ENCODE measurements at places on chromosomes 5 and 9. TPM values are rescaled to one million over a fixed set of nuclear protein-coding genes. Genes with fewer than 3 reads are reported as not detected.

- no peak for DNase-seq
These were observed at the start of gene ADGRD2 for GRCh38 chr9:124450241-124450924. TSS of gene ADGRD2 (plus strand) at chr9:124450451. CDS start at chr9:124451667, 1,216 bp downstream.

GRCh38 chr5:93107805-93108520 is 473.1 kb downstream of the NR2F1-AS1 start:
- no peak for DNase-seq

GRCh38 chr9:5976674-5977397 is 38.6 kb downstream of the RANBP6 start:
- no peak for DNase-seq

DNA sequence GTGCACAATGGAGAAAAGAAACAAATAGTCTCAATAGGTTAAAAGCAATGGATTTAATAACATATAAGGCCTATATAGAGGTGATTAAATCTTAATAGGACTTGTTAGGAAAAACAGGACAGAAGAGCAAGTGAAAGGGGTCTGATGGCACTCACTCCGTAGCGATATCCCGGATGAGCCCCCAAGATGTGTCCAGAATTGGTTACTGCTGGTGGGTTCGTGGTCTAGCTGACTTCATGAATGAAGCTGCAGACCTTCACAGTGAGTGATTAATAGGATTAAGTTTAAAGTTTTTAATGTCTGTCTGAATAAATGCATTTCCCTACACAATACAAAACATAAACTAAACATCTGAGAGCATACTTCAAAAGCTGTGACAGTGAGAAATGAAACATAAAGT is 110.4 kb upstream of the FAM174A start:
- DNase-seq: no peak

The YTHDC2 gene
- total RNA-seq: 24.4 TPM

GRCh38 chr5:10329820-10330481 is 22.2 kb upstream of the CMBL start:
- DNase-seq: no peak

DNA sequence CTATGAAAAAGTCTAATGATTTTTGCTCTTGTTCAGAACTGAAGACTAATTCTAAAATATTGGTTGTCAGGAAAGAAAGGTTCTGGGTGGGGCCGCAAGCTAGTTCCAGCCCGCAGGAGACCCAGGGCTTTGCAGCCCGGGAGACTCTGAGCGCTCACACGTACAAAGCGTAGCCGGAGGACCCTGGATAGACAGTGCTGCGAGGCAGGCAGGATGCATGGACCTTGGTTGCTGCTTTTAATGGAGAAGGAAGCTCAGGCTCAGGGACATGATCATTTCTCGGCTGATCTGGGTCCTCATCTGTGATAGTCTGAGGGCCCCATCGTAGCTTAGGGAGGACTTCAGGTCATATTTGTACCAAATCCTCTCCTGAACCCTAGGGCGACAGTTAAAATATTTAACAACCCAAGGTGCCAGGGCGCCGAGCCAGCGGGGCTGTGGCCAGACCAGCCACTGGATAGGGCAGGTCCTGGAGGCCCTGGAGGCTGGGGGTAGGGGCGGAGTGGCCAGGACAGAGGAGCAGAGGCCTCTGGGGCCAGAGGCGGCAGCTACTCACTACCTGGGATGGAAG is 70.1 kb upstream of the UNC5A start:
- no peak for DNase-seq

GRCh38 chr5:132464156-132464939 is 26.2 kb downstream of the IRF1 start:
- DNase-seq: peak; percentile 68

GRCh38 chr5:155125551-155126095 is 112.1 kb downstream of the KIF4B start:
- no peak for DNase-seq

The PRSS3 gene
- total RNA-seq: not detected

DNA sequence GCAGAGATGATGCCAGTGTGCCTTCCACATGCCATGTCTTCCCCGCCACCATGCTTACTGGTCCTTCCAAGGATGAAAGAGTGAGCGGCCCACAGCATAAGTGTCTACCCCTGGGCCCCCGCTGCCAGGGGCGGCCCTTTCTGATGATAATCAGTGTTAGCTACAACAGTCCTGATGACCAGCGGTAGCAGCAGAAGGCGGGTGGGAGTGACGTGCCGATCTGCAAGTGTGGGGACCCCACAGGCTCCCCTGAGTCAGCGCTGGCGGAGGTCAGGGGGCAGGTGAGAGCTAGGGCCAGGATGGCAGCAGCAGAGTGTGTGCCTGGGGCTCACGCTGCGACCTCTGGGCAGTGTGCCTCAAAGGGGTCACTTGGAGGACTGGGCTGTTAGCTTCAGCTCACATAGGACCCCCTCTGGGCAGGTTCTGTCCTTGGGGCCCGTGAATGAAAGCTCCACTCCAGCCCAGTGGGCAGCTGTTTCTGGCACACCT is 80.4 kb downstream of the HMCN2 start:
- DNase-seq: no peak

- DNase-seq: no peak
These were observed 249.8 kb downstream of the NR2F1-AS1 start for GRCh38 chr5:93331241-93331640.

GRCh38 chr9:126799034-126799433 is 5.8 kb upstream of the ZBTB43 start:
- DNase-seq: no peak

DNA sequence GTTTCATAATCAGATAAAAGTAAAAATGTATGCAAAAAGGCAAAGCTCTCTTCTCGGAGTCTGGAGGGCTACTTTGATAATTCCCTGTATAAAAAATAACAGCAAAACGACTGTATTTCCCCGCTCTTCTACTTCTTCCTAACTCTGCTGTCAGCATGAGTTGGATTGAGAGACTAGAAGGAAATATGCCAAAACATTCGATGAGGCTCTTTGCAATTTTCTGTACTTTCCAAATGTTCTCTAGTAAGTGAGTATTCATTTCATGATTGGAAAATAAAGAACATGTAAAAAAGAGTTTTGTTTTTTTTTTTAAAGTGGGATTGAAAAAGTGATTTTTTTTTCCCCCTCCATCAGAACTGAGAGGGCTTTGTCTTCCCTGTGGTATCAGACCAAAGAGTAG is 677.5 kb downstream of the ACTL7B start:
- DNase-seq: no peak

DNA sequence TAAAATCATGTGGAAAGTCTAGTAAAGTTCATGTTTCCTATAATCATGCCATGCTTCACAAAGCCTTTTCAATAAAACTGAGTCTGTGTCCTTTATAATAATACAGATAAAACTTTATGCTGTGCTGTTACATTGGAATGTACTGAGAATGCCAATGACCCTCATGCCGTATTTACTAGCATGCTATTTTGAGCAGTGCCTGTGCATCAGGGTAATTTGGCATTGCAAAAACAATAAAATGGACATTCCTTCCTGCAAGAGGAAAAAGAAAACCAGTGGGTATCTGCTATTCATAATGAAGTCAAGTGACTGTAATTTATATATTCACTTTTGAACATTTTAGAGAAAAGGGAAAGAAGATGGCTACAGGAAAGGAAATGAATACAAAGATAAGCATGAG is 159.0 kb downstream of the PBX3 start:
- DNase-seq: no peak

DNA sequence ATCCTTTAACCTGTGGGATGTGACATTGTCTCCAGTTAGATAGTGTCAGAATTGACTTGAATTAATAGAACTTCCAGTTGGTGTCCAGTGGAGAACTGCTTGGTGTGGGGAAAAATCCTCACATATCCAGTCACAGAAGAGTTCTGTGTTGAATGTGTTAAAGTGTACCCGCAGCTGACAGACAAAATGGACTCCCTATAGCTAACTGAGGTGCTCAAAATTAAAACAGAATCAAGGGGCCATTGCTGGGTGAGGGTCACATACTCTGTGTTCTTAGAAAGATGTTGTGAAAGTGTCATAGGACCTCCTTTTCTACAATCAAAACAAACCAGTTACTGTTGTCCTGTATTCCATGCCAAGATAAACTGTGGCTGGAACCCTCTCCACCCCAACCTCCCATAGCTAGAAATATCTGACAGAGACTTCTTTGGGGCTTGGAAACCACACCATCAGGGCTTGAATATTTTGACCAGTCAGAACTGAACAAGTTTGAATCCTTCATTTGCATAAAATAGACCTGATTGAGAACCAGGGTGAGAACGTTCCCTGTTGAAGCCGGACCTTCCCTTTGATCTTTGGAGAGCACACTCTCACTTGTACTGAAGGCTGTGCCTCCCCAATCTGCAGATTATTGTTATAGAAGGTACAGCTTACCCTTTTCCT is 164.0 kb upstream of the ZNF608 start:
- DNase-seq: no peak

The LRRC26 gene
- not detected for total RNA-seq

- DNase-seq: no peak
These were observed 24.4 kb upstream of the HMCN2 start for GRCh38 chr9:130241198-130241535.

The FCN1 gene
- total RNA-seq: not detected

The MRNIP gene
- total RNA-seq: 16.2 TPM

- DNase-seq: no peak
These were observed 454.5 kb downstream of the HINT1 start for GRCh38 chr5:130710596-130710995.

DNA sequence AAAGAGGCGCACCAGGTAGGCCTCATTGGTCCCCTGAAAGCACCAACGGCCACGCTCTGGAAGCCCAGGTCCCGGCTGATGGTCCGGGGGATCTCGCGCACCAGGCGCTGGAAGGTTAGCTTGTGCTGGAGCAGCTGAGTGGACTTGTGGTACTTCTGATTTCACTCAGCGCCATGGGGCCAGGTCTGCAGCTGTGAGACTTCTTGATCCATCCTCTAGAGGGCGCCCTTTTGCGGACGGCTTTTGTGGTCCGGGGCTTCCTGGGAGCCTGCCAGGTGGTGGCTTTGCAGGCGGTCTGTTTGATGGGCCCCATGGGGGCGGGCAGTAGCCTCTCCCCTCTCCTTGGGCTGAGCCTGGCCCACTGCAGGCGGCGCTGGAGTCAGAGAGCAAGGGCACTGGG is 10.4 kb downstream of the TAF11L12 start:
- no peak for DNase-seq

The NIPAL4 gene
- total RNA-seq: 10.1 TPM

GRCh38 chr5:160363211-160363610 is 7.2 kb downstream of the C1QTNF2 start:
- DNase-seq: no peak

- no peak for DNase-seq
These were observed 54.4 kb downstream of the CMYA5 start for GRCh38 chr5:79743846-79744605.

- no peak for DNase-seq
These were observed 2.6 kb downstream of the OLFML2A start for GRCh38 chr9:124779368-124780059.

DNA sequence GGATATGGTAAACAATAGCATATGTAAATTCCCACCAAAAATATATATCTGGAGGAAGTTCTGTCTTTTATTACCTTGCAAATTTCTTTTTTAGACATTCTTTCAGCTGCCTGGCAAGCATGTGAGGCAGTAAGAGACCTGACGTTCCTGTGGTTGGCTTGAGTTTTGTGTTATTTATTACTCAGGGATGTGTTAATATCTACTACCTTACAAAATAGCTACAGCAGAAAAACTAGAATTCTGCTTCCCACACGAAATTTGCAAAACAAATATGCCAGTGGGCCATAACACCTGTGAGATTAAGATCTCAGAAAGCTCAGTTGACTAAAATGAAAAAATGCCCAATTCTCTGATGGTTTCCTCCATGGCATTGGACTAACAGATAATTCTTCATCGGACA is 274.2 kb downstream of the TMEM167A start:
- DNase-seq: no peak

GRCh38 chr9:136533775-136534157 is 12.1 kb downstream of the NOTCH1 start:
- peak; percentile 94 for DNase-seq

GRCh38 chr5:26009742-26010141 is 1028.6 kb downstream of the CDH9 start:
- no peak for DNase-seq

The PKN3 gene
- 6.3 TPM for total RNA-seq

The GRXCR2 gene
- total RNA-seq: not detected

The OR1J2 gene
- not detected for total RNA-seq

GRCh38 chr5:99765011-99765410 is 770.2 kb upstream of the FAM174A start:
- no peak for DNase-seq

DNA sequence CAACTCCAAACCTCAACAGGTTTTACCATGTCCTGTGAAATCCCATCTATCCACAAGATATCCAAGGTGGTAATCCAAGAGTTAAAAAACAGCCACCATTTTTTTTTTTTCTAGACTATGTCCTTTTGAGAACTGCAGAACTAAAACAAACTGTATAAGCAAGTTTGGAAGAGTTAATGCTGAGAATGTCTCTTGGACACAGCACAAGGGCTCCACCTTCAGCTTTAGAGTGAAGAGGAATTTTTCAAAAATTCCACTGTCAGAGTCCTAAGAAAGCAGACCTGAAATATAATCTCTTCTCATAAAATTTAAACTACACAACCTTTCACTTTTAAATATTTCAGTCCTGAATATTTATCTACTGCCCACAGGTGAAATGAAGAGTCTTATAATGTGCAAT is 167.8 kb upstream of the CCNG1 start:
- DNase-seq: no peak

DNA sequence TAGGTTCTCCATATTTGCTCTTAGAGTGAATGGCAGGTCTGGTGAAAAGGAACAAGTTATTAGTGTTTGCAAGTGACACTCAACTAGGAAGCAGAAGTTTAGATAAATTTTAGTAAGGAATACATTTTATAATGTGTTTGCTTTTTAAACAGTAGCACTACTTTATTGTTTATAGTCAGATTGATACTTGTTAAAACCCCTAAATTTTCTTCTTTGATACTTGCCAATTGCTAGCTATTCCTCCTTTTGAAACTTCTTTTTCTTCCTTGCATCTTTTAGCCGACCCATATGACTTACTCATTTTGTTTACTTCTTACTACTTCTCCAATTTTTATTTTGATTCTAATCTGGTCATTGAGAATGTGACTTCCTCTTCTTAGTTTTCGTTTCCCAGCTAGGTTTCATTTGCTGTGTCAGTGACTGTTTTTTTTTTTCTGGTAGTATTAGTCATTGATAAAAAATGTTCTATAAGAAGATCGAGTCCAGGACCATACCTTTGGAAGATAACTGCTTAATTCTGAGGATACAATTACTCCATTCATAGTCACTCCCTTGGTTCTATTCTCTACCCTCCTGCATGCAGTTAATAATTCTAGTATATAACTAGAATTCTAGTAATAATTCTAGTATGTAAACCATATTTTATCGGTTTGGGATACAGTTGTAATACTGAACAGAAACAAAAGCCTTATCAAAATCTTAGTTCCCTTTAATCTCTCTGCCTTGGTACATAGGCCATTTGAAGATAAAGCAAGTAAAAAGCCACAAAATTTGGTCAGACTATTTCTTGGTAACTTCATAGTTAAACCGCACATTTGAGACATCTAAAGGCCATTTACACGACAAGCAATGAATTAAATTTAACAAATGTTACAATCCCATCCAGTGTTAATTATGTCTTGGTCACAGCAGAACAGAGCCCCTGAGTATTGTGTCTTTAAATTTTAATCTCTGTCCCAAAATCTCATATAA is 2.8 kb upstream of the RICTOR start:
- no peak for DNase-seq
